Inflammatory macrophage (primary cell): ENCODE measurements at places on chromosomes 16 and 17.

DNA sequence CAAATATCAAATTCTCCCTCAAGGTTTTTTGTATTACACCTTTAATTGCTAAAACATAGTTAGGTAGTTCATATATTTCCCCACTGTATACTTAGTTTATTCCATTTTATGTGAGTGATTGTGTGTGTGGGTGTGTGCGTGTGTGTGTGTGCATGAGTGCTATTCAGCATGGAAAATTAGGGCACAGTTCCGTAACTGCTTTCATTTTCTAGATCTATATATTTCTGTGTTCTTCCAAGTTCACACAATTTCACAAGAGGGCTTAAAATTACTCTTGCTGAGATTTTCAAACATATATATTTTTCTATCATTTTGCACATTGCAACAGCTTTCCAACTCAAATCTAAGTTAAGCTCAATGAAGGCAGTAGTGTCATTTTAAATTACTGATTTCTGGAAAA is 782.9 kb upstream of the SOX9 start:
- DNase-seq, result no peak

- no peak for DNase-seq
Observed at GRCh38 chr17:16383216-16383615, 2.3 kb downstream of the UBB start.

GRCh38 chr17:75910699-75911098 is 6.0 kb upstream of the MRPL38 start:
- no peak for DNase-seq

GRCh38 chr16:88019821-88020515 is 68.7 kb downstream of the BANP start:
- DNase-seq, result no peak

DNA sequence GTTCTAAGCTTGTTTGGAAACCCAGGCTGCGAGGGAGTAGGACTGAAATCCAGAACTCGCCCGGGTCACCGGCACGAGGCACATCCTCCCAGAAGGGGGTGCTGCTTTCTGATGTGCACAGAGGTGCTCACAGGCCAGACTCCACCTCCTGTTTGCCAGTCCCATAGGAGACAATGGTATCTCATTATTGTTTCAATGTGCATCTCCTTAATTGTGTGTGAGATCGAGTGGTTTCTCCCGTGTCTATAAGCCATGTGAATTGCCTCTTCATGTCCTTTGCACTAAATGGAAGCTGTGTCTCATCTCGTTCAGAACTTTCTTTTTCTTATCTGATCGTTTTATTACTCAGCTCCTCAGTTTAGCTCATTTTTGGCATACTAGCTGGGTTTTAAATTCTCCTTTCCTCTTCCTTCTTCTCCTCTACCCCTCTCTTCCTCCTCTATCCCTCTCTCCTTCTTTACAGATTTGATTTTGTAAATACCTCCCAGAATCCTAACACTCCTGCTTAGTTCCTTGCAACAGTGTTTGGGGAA is 32.1 kb upstream of the PRKCB start:
- peak; percentile 79 for DNase-seq

DNA sequence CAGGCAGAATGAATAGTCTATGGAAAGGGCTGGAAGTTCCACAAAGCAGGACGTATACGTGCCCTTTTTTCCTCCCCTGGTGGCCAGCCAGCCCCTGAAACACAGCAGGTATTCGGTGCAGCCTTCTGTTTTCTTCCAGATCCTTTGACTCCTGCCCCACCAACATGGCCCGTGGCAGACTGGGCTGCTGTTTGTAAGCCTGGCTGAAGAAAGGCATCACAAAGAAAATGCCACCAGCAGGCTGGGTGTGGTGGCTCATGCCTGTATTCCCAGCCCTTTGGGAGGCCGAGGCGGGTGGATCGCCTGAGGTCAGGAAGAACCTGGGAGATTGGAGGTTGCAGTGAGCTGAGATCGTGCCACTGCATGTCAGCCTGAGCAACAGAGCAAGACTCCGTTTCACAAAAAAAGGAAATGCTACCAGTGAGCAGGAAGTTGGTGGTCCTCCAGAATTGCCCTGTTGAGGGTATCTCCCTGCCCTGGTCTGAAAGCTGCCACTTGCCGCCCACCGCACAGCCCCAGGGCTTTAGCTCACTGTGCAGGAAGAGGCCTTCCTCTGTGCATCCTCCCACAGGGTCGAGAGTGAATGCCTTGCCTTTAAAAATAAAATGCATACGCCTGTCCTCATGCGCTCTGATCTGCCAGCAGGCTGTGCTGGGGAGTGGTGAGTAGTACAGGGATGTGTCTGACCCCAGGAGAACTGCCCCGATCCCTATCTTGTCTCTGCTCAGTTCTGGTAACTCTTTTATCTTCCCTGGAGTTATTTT is 587.7 kb downstream of the MAF start:
- DNase-seq, result peak; percentile 83

DNA sequence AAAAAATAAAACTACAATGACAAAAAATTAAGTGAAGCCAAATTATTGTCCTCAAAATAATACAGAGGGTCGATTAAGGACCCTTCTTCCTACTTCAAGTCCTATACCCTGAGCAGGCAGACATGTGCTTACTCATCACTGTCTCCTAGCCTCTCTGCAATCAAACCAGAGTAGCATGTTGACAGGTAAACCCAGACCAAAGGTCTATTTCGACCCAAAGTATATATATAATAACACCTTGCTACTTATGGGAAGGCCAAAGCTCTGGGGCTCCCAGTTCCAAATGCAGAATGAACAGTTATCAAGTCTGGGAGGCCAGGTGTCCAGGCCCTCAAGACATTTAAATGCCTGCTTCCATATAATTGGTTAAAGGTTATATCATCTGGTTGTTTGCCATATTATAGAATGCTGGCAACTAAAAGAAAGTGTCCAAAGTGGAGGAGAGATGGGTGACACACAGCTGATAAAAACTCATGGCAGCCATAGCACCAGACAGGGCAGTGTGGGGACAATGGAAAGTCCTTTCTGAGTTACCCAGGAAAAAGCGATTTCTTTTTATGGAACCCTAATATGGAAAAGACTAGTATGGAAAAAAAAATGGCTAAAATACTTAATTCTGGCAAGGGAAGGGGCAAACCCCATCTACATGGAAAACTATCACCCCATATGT is 53.6 kb downstream of the N4BP1 start:
- no peak for DNase-seq

DNA sequence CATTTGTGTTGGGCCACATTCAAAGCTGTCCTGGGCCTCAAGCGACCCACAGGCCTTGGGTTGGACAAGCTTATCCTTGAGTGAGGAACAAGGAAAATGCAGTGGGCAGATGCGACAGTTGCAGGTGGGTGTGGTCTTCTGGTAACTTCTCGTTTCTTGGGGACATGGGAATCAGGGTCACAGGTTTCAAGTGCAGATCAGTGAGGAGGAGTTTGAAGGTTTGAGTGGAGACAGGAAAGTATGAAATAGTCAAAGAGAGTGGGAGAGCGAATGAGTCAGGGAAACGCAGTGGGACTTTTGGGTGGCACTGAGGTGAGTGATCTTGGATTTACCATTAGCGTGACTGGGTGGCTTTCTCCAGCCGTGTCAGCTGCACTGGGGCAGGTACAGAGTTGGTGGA is 15.4 kb upstream of the CCL22 start:
- peak; percentile 98 for DNase-seq

- DNase-seq, result no peak
Observed at GRCh38 chr17:33469911-33470310, 176.8 kb upstream of the ASIC2 start.
